ENCODE measurements at places on chromosomes 16 and 17. TPM values are rescaled to one million over a fixed set of nuclear protein-coding genes. Genes with fewer than 3 reads are reported as not detected.

Gene SYT17
- 2.5 TPM for total RNA-seq

Gene MYH2
- 0.02 TPM for total RNA-seq

GRCh38 chr16:23967775-23968174 is 132.0 kb downstream of the PRKCB start:
- no peaks in the 10 kb centered on the region for H3K4me1 ChIP-seq
- no peak for DNase-seq
- no peak overlapping the region for H3K4me3 ChIP-seq
- H3K27me3 ChIP-seq = no peaks in the 10 kb centered on the region
- H3K36me3 ChIP-seq = no peaks in the 10 kb centered on the region

Gene TBX4
- not detected for total RNA-seq

DNA sequence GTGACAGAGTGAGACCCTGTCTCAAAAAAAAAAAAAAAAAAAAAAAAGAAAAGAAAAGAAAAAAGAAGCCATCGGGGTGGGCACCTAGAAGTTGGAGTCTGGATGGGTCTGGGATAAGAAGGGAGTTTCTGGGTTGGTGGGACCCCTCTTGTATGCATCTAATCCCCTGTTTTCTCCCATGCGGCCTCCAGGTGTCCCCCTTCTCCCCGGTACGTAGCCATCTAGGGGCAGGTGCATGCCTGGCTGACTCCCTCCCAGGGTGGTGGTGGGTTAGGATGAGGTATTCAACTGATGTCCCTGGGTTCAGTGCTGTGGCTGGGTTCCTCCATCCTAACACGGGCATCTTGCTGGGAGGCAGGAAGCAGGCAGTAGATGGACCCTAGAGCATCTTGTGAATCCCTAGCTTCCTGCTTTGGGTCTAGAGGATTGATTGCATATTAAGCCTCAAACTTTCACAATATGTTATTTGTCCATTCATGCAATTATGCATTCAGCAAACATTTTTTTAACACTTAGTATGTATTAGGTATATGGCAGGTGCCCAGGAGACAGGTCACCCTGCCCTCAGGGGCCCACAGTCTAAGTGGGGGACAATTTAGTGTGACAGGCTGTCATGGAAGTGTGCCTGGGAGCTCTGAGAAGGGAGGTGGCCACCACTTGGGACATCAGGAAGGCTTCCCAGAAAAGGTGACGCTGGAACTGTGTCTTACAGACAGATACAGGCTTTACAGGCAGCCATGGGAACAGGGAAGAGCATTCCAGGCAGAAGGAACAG is 13.1 kb downstream of the FMNL1 start:
- no peaks in the 10 kb centered on the region for H3K36me3 ChIP-seq
- H3K4me3 ChIP-seq = no peak overlapping the region
- no peaks in the 10 kb centered on the region for H3K4me1 ChIP-seq
- peaks cover 6% of the 10 kb centered on the region for H3K27me3 ChIP-seq
- no peak overlapping the region for H3K27ac ChIP-seq

GRCh38 chr17:74240618-74241205 is 27.3 kb downstream of the TTYH2 start:
- H3K27me3 ChIP-seq = no peaks in the 10 kb centered on the region
- H3K36me3 ChIP-seq = no peaks in the 10 kb centered on the region
- no peaks in the 10 kb centered on the region for H3K4me1 ChIP-seq
- peak; percentile 46 for DNase-seq

- peaks cover 16% of the 10 kb centered on the region for H3K27me3 ChIP-seq
- H3K4me1 ChIP-seq = no peaks in the 10 kb centered on the region
- no peak overlapping the region for H3K4me3 ChIP-seq
- H3K36me3 ChIP-seq = no peaks in the 10 kb centered on the region
Measured at GRCh38 chr17:83126275-83126811, 46.9 kb downstream of the METRNL start.

- DNase-seq = no peak
- no peak overlapping the region for H3K27ac ChIP-seq
- no peak overlapping the region for H3K4me3 ChIP-seq
Measured at GRCh38 chr16:11405331-11406176, 60.3 kb downstream of the RMI2 start.

GRCh38 chr16:3838600-3839401 is 41.7 kb downstream of the CREBBP start:
- H3K4me1 ChIP-seq = peaks cover 8% of the 10 kb centered on the region
- DNase-seq = peak; percentile 37

- DNase-seq = no peak
- H3K27me3 ChIP-seq = peaks cover 3% of the 10 kb centered on the region
- no peak overlapping the region for H3K27ac ChIP-seq
- no peak overlapping the region for H3K4me3 ChIP-seq
- H3K4me1 ChIP-seq = peaks cover 9% of the 10 kb centered on the region
- H3K36me3 ChIP-seq = no peaks in the 10 kb centered on the region
Measured at GRCh38 chr17:45384789-45385262, 47.8 kb downstream of the ARHGAP27 start.

Gene COASY
- 54.2 TPM for total RNA-seq

DNA sequence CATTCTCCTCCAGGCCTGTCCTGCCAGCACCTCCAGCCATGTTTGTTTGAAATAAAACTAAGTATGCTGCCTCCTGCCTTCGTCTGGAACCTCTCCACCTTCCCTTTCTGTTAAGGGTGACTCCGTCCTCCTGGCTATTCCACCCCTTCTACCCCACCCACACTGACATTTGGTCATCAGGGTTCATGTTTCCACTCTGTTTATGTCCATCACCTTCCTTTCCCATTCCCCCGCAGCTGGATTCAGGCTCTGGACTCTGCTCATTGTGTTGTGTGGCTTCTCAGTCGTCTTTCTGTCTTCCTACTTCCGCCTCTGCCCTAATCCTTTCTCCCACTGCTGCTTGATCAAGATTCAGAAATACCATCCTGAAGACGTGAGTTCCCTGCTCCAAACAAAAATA is 28.6 kb downstream of the EPN2 start:
- H3K36me3 ChIP-seq = no peaks in the 10 kb centered on the region
- H3K4me1 ChIP-seq = peaks cover 21% of the 10 kb centered on the region
- no peak for DNase-seq
- H3K4me3 ChIP-seq = no peak overlapping the region

- DNase-seq = no peak
- H3K4me1 ChIP-seq = peaks cover 5% of the 10 kb centered on the region
- no peak overlapping the region for H3K4me3 ChIP-seq
- H3K27me3 ChIP-seq = no peaks in the 10 kb centered on the region
- peaks cover 73% of the 10 kb centered on the region for H3K36me3 ChIP-seq
Measured at GRCh38 chr16:2769100-2769529, 8.0 kb downstream of the ELOB start.

DNA sequence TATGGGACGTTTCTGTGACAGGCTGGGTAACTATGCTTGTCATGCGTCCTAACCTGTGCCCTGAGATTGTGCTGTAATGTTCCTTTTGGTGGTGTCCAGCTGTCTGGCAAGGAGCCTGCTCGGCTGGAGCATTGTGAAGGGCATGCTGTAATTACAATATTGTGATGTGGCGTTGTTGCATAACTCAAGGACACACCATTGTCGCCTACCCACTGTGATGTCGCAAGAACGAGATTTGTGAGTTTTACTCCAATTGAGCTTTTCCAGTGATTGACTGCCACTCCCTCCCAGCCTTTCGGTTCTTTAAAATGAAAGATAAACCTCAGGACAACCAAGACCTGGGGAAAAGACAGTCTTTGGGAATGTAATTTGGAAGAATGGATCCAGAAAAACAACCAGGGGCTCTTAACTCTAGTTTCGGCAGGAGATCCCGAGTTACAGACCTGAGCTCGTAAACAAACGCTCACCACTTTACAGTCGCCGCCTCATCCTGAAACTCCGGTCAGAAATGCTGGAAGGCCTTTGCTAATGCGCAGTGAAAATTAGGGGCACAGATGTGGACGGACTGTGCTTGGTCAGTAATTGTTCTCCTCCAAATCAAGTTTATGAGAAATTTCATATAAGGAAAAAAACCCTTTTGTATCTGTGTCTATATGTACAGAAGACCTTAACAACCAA is 1.3 kb downstream of the ZNF750 start:
- H3K27ac ChIP-seq = no peak overlapping the region
- H3K36me3 ChIP-seq = no peaks in the 10 kb centered on the region
- no peaks in the 10 kb centered on the region for H3K4me1 ChIP-seq
- H3K4me3 ChIP-seq = no peak overlapping the region
- no peaks in the 10 kb centered on the region for H3K27me3 ChIP-seq

DNA sequence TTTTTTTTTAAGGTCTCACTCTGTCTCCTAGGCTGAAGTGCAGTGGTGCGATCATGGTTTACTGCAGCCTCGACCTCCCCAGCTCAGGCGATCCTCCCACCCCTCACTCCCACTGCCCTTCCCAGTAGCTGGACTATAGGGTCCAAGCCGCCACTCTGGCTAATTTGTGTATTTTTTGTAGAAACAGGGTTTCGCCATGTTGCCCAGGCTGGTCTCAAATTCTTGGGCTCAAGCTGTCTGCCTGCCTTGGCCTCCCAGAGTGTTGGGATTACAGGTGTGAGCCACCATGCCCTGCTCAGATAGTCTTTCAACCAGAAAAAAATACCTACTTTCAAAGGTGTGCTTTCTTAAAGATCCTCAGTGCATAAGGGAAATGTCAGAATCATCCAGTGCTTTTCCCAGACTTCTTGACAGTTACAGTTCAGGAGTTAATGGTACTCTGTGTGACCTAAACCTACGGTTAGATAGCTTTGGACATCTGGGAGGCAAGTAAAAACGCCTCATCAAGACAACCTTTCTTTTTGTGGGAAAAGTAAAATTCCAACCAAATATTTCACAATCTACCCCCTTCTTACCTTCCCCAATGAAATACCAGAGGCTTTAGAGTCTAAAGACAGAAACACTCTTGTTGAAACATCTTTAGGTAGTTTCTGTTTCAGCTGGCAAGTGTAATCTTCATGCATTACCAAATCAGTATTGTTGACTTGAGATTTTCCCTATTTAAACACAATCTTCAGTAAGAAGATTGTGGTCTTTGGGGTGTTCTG is 6.8 kb downstream of the RSPRY1 start:
- H3K4me1 ChIP-seq = peaks cover 65% of the 10 kb centered on the region
- no peak overlapping the region for H3K4me3 ChIP-seq
- H3K36me3 ChIP-seq = no peaks in the 10 kb centered on the region
- DNase-seq = peak; percentile 76
- H3K27me3 ChIP-seq = no peaks in the 10 kb centered on the region

DNA sequence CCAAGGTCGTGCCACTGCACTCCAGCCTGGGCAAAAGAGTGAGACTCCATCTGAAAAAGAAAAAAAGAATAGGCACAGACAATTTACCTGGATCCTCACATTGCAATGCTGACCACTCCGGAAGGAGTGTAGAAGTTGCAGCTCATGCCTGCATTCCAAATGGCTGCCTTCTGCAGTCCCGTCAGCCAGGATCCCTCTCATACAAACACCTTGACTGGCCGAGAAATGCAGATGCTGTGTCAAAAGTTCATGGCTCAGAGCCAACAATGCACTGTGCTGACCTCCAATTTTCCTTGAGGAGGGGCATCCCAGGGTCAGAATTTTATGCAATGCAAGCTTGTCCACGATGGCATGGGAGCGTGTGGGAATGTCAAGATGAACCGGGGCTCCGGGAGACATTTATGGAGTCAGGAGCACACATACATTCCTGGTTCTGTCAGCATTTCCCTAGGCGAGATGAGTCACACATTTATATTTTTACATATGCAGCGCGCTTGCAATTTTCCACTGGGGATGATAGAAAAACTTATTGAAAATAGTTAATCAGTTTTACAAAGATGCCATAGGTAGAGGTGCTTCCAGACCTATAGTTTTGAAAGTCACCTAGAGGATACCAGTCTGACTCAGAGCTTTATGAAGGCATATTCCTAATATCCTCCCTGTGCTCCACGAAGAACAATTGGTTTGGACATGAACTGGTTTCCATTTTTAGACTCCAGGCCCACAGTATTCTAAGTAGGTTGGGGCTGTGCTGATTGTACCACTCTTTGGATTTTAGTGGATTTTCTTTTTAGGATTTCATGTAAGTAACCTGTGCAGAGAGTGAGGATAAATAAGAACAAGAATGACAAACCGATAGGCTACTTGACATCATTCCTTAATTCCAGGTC is 614.6 kb downstream of the MAF start:
- H3K4me1 ChIP-seq = no peaks in the 10 kb centered on the region
- no peak overlapping the region for H3K27ac ChIP-seq
- H3K4me3 ChIP-seq = no peak overlapping the region

Gene SLC12A3
- 0.18 TPM for total RNA-seq

- H3K27ac ChIP-seq = no peak overlapping the region
- H3K4me3 ChIP-seq = no peak overlapping the region
- no peaks in the 10 kb centered on the region for H3K27me3 ChIP-seq
- H3K36me3 ChIP-seq = no peaks in the 10 kb centered on the region
- H3K4me1 ChIP-seq = peaks cover 3% of the 10 kb centered on the region
- peak; percentile 55 for DNase-seq
Measured at GRCh38 chr17:70251706-70252105, 82.4 kb downstream of the KCNJ2 start.

- DNase-seq = no peak
Measured at GRCh38 chr17:77364381-77364911, 223.7 kb downstream of the SEC14L1 start.

GRCh38 chr17:40672654-40673053 is 7.7 kb upstream of the KRT222 start:
- H3K4me3 ChIP-seq = no peak overlapping the region
- no peaks in the 10 kb centered on the region for H3K36me3 ChIP-seq
- H3K27ac ChIP-seq = no peak overlapping the region
- no peaks in the 10 kb centered on the region for H3K4me1 ChIP-seq

DNA sequence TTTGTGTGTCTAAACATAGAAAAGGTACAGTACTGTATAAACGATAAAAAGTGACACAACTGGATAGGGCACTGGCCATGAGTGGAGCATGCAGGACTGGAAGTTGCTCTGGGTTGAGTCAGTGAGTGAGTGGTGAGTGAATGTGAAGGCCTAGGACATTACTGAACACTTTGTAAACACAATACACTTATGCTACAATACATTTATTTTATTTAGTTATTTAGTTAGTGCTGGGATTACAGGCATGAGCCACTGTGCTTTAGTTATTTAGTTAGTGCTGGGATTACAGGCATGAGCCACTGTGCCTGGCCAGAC is 4.6 kb downstream of the CFAP20 start:
- DNase-seq = no peak
- H3K4me1 ChIP-seq = peaks cover 32% of the 10 kb centered on the region
- H3K27me3 ChIP-seq = no peaks in the 10 kb centered on the region
- H3K36me3 ChIP-seq = no peaks in the 10 kb centered on the region
- no peak overlapping the region for H3K27ac ChIP-seq

DNA sequence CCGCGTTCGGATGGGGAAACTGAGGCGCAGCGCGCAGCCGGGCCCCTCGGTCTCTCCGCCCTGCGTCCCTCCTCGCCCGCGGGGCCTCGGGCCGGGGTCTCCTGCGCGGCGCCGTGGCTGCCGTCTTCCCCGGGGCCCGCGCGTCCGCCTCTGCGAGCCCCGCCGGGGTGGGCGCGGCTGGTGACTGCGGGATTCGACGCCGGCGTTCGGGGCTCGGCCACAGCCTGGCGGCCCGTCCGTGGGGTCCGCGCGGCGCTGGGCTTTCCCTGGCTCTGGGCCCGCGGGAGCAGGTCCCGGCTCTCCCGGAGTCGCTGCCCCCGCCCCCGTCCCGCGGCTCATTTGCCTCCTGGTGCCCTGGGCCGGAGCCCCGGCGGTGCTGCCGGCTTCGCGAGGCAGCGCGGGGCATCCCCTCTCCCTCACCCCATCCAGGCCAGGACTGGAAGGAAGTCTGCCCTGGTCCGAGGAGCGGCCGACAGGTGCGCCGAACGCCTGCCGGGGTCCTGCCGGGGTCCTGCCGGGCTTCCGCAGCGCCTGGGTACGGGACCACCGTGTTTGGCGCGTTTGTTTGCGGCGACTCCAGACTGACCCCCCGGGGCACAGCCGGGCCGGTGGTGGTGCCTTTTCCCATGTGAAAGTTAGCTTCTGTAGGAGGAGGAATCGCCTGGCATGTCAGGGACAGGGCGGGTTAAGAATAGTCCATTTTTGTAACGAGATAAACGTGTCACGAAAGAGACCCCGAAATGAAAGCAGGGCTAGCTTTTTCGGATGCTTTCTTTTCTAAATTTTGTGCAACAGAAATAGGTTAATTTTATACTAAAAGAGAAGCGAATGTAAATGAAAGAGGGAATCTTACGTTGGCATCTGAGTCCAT is 671 bp downstream of the CHMP6 start:
- peak overlapping the region; percentile 76 for H3K4me3 ChIP-seq
- DNase-seq = no peak
- H3K4me1 ChIP-seq = peaks cover 17% of the 10 kb centered on the region

All from astrocyte (in vitro differentiated cells and primary cell).